NK-92 treated with Interleukin-12 subunit alpha and Interleukin-12 subunit beta, amount 100 ng/mL, for 24 hours (cell line): ENCODE measurements at places on chromosomes 3 and 15.

DNA sequence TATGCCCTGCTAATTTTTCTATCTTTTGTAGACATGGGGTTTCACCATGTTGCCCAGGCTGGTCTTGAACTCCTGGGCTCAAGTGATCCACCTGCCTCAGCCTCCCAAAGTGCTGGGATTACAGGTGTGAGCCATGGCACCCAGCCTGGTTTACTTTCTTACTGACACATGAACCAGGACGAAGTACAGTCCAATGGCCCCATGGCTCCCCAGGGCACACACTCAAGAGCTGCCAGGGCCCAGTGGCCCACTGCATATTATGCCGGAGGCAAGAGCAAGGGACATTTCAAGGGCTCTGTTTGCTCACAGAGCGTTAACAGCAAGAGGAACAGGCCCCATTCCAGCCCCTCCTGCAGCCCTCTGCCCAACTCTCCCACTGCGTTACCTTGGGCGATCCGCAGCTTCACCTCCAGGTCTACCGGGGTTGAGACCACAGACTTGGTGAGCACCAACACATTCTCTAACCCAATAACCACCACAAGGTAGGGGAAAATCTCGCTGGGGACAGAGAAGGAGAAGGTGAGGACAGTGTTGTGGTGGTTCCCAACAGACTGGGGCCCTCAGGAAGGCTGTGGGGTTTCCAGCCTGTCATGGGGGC, 42.8 kb downstream of the PTPN23 start:
- no peak for DNase-seq

DNA sequence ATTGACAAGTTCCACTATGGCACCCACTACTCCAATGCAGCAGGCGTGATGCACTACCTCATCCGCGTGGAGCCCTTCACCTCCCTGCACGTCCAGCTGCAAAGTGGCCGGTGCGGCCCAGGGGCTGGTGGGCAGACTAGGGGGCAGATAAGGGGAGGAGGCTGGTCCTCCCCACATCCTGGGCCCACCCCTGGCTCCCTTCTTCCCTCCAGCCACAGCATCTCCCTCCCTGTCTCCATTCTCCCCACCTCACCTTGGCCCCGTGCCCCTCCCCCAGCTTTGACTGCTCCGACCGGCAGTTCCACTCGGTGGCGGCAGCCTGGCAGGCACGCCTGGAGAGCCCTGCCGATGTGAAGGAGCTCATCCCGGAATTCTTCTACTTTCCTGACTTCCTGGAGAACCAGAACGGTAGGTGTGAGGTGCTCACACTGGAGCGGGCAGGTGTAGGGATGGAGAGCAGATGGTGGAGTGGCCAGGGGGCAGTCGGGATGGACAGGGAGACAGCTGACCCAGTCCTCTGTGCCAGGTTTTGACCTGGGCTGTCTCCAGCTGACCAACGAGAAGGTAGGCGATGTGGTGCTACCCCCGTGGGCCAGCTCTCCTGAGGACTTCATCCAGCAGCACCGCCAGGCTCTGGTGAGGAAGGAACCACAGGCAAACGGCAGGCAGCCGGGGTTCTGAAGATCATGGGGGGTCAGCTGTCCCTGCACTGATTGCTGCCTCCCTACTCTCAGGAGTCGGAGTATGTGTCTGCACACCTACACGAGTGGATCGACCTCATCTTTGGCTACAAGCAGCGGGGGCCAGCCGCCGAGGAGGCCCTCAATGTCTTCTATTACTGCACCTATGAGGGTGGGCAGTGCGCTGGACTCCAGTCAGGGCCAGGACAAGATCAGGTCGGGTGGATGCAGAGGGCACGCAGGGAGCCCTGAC, 26.0 kb downstream of the NBEAL2 start:
- DNase-seq: no peak

GRCh38 chr3:180678231-180678630, 1.1 kb downstream of the CCDC39 start:
- DNase-seq: no peak

DNA sequence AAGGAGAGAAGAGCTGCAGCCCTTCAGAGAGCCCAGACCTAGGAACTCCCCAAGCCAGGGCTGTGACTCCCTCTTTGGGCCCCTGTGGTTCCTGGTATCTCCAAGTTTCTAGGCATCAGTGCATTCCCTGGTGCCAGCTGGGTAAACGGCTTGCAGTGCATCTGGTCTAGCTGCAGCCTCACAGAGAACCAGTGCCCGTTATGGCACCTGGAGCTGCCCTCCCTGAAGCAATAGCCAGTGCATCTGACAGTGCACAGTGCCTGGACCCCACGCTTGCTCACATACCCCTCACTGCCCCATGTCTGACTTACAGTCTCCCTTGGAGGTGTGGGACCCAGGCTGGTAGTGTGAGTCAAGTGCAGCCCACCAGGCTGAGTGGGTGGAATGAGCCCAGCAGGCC, 52.1 kb downstream of the LSAMP start:
- no peak for DNase-seq

DNA sequence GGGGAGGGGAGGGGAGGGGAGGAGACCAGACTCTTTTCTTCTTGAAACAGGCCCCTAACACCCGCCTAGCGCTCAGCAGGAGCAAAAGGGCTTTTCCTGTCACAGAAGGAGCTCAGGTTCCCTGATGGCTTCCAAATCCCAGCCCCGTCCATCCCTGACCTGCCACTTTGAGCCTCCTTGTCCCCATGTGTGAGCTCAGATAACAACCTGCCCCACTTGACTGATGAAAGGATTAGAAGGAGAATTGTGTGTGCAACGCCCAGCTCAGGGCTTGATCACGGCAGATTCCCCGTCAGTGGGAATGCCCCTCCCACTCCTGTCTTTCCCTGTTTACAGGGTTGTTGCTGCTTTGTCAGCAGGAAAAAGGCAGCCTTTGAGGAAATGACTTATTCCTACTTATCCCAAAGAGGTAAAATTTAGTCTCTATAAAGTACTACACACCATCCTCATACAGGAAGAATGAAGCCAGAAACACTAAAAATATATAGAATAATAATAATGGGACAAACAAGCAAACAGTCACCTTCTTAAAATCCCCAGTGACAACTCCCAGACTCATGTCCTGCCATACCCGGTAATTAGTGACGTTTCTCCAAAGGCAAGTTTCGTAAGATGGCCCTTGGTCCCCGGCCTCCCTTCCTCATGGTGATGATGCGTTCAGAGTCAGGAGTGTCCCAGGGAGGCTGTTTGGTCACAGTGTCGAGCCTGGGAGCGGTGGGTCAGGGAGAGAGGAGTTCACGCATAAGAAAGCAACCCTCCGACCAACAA, 6.1 kb upstream of the LRRC15 start:
- DNase-seq: no peak

DNA sequence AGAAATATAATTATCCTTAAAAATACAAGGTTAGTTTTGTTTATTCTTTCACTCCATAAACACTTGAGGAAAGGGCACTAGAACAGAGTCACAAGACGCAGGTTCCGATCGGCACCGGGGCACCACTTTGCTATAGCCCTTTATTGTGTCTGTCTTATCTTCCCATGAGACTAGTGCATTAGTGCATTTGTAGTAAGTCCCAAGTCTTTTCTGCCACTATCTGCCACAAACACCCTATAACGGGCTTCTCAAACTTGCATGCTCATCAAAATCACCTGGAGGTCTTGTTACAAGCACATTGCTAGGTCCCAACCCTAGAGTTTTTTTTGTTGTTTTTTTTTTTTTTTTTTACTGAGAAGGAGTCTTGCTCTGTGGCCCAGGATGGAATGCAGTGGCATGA, 213.1 kb downstream of the FOXP1 start:
- DNase-seq: no peak

DNA sequence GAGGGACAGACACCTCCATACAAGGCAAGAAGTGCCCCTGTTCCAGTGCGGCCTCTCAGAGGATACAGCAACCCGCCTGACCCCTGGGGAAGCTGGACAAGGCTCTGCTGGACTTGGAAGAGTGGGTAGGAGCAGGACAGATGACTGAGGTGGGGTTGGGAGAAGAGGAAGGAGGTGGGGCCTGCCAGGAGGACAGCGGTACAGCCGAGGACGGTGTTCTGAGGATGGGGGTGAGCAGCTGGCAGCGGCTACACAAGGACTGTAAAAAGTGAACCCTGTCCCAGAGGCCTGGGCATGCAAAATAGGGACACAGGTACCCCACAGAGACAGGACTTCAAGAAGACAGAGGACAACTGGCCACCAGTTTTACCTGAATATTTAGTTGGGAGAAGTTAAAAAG, 23.5 kb upstream of the ELP6 start:
- no peak for DNase-seq

GRCh38 chr15:94610069-94610468, 378.7 kb downstream of the MCTP2 start:
- no peak for DNase-seq

- no peak for DNase-seq
Observed at GRCh38 chr3:31392568-31392967, 140.2 kb upstream of the STT3B start.

DNA sequence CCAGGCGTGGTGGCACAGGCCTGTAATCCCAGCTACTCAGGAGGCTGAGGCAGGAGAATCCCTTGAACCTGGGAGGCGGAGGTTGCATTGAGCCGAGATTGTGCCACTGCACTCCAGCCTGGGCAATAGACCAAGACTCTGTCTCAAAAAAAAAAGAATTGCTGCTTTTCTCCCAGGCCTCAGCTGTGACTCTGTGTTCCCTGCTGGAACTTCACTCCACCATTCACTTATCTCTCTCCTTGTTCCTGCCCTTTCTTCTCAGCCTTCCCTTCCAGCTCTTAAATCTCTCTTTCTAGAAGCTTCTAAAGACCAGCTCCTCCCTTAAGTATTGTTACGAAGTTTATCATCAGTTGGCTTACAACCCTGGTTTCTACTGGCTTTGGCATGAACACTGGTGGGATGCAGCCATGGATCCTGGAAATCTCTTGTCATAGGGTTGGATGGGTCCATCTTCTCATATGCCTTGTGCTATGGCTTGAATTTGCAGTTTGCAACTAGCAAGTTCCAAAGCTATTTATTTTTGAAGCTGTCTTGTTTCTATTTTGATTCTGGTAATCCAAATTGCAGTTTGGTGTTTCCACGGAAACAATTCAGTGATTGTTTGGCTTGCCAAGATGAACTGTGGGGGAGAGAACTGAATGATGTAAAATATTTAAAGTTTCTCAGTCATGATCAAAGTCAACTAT, 10.5 kb downstream of the C3orf62 start:
- no peak for DNase-seq

GRCh38 chr15:92480361-92480760, 86.7 kb downstream of the ST8SIA2 start:
- DNase-seq: no peak

- peak; percentile 72 for DNase-seq
Observed at GRCh38 chr3:138833899-138834595, 681 bp downstream of the PIK3CB start.
